ENCODE measurements at places on chromosomes 13 and 19.

- no peak for DNase-seq
Measured at GRCh38 chr19:55229789-55230182, 1.2 kb upstream of the TMEM86B start.

- no peak for DNase-seq
Measured at GRCh38 chr13:114144606-114145244, 12.3 kb upstream of the RASA3 start.

DNA sequence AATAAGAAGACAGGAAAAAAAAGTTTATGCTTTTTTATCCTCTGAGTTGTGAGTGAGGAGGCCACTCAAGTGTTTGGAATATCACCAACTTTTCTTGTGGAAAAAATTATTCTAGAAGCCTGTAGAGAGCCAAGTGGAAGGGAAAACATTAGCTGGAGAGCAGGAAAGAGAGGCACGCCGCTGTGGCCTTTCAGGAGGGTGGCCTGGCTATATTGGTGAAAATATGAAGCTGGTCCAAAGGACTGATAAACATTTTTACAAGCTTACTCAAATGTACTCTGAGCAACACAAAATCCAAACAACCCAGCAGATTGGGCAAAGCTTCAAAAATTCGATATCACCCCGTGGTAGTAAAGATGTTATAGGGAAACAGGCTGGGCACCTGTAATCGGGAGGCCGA lies 2.3 kb upstream of the EIF3G start:
- no peak for DNase-seq

- no peak for DNase-seq
Measured at GRCh38 chr19:17074634-17075034, 618 bp downstream of the HAUS8 start.

DNA sequence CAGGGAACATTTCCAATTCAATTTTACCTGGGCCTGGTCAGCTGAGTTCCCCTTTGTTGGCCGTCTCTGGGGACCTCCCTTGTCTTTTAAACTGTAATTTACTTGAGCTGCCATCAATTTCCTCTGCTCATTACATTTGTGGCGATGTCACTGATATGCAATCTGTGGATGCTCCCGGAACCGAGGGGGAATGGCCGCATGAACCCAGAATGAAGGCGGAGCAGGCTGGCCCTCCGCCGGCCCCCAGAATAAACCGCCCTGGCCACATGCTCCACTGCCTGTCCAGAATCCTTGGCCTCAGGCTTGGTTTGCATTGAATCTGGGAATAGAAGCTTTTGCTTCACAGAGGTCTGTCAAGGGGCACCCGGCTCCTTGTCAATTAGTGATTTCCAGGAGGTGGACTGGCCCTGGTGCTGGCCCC lies 276.8 kb downstream of the TEX29 start:
- no peak for DNase-seq

DNA sequence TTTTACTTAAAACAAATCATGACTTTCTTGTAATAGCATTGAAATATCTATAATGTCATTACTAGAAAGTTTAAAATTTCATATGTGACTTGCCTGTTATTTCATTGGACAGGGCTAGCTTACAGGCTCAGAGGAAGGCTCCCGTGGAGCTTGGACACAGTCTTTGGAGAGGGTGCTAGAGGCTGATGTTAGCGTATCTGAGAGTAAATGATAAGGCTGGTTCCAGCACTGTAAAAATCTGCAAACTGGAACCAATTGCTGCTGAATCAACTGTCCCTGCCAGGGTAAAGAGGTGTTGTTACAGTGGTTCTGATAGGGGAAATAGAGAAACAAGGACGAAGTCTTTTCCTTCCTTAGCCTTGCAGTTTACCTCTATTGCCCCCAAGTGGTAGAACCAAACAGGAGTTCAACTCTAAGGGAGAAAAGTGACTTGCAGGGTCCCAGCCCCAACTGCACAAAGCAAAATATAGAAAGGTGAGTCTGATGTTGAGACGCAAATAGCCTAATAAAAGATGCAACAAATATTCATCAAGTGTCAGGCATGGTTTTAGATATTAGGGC lies 901.7 kb downstream of the DIAPH3 start:
- no peak for DNase-seq

DNA sequence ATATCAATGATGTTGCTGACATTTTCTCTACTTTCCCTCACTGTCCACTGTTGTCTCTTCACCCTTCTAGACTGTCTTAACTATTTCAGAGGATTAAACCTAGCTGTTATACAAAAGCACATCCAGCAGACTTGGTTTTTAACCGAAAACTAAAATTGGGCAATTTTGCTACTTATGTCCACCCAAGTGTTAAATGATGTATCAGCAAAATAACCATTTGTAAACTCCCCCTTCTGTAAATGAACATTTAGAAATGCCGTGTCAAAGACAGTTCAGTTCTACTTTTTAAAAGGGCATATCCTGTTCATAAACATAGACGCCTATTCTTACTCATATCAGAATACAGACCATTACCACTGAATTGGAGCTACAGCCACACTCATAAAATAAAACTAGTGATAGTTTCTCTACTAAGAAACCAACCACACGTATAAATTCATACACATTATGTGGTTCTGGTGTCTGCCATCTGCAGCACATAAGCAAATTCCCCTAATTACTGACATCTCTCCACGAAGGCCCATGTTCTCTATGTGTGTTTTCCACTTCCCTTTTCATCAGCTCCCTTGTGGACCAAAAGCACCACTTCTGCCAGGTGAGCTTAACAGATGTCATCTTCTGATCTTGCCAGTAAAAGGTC lies 1091.8 kb downstream of the PCDH9 start:
- DNase-seq, result no peak

DNA sequence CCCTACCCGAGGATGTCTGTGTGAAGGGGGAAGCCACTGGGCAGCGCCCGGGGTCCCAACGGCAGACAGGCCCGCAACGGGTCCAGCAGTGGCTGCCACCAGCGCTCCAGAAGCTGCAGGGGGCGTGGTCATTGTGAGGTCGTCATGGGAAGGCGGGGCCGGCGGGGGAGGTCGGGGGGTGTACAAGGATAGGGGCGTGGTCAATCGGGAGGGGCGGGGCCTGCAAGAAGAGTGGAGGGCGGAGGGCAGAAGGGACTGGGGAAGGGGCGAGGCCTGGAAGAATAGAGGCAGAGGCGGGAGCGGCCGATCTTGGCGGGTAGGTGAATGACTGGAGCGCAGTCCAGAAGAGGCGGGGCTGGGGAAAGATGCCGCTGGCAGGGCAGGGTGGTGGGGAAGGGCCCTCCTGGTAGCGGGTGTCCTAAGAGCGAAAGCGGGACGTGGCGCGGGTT lies 4.4 kb downstream of the FUZ start:
- peak; percentile 72 for DNase-seq

DNA sequence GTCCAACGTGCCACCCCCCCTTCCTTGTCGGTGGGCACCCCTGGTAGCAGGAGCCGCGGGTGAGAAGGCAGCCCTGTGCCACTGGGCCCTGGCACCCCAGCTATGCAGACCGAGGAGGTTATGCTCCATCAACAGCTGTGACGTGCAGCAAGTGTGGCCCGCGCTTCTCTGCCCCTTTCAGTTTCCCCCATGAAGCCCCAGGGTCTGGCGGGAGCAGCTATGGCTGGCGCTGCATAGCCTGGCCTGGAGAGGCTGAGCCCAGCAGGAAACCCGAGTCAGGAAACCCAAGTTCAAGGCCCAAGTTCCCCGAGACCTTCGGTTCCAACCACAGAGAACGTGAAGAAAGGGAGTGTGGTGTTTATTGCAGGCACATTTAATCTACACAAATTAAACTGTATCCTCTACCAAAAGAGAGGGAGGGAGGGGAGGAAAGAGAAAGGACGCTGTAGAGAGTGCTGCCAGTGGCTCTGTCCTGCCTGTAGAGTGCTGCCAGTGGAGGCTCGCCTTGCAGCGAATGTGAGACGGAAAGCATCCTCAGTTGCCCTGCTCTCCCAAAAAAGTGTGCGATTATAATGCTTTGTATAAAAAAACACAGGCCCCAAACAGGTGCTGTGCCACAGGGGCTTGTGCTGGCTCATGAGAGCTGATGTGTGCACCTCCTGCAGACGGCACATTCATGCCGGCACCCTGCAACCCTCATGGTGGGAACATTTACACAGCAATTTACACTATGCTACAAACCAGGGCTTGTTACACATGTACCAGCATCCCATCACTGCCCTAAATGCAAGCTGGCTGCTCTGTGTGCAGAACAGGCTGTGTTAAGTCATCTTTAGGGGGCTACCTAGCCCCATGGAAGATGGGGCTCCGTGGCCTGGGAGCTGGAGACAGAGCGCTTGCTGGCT lies 16.3 kb downstream of the POP4 start:
- DNase-seq, result no peak

- peak; percentile 65 for DNase-seq
Measured at GRCh38 chr19:3270902-3271301, 46.4 kb downstream of the CELF5 start.

DNA sequence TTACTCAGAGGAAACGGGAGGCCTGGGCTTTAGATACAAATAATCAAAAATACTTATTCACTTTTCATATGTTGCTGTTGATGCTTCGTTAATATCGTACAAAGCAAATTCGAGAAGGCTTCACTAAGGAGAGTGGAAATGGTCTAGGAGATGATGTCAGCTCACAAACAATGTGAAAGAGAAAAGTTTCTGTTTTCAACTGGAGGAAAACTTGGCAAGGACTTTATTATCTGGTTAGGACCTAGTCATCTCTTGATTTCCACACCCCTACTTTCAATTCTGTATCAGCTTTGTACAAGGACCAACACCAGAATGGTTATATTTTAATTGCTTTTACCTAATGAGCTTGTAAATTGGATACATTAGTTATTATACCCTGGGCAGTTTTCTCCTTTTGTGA lies 88.0 kb downstream of the SLC10A2 start:
- DNase-seq, result no peak

All from NCI-H1092 (cell line).